Mesenchymal stem cell (in vitro differentiated cells and primary cell): ENCODE measurements at places on chromosomes 3 and 15.

- H3K4me1 ChIP-seq = peaks cover 40% of the 10 kb centered on the region
- peaks cover 11% of the 10 kb centered on the region for H3K36me3 ChIP-seq
- H3K27ac ChIP-seq = peak overlapping the region; percentile 99
- DNase-seq = peak; percentile 54
- no peaks in the 10 kb centered on the region for H3K27me3 ChIP-seq
- H3K4me3 ChIP-seq = no peak overlapping the region
These were observed 194.6 kb upstream of the TPM1 start for GRCh38 chr15:62847900-62848489.

DNA sequence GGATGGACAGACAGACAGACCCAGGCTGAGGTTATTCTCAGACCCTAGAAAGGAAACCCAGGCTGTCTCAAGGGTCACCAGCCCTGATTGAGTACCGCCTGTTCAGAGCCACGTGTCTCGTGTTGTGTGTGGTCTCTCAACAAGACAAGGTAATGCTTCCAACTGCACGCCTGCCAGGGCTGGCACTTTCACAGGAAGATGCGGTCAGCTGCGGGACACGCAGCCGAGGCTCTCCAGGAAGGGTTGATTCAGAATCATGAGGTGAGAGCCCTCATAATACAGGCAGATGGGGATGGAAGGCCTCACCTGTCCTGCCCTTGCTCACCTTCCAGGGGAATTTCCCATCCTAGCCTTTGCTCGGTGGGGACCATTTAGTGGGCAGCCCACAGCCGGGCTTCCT is 81.4 kb downstream of the TOP2B start:
- H3K27ac ChIP-seq = no peak overlapping the region
- peaks cover 22% of the 10 kb centered on the region for H3K27me3 ChIP-seq
- no peaks in the 10 kb centered on the region for H3K36me3 ChIP-seq
- peaks cover 15% of the 10 kb centered on the region for H3K4me1 ChIP-seq
- H3K4me3 ChIP-seq = no peak overlapping the region
- no peak for DNase-seq

DNA sequence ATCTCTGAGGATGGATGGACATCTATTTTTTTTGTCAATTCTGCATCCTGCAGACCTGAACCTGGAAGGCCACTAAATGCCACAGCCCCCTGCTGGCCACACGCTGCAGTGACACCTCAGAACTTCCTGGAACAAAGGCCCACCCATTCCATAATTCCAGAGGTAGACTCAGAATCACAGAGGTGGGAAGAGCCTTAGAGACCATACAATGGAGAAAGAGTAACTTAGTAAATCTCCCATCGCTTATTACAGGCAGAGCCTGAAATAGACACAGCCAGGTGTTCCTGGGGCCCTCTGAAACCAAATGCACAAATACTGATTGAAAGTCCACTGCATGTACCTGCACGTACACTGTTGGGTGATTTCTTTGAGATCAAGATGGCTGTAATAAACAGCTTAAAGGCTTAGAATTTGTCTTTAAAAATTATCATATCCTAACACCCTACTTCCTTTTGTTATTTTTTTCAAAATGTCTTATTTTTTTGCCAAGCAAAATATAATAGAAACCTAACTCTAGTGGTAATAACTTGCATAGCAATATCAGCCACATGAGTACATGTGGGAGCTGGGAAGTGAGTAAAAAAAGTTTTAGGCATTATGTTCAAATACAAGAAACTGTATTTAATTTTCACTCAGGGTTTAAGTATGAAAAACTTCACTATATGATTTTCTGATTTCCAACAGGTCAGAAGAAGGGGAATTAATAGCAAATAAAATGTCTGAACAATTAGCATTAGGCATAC is 62.7 kb downstream of the EOMES start:
- H3K36me3 ChIP-seq = no peaks in the 10 kb centered on the region
- H3K4me1 ChIP-seq = no peaks in the 10 kb centered on the region
- H3K4me3 ChIP-seq = no peak overlapping the region

DNA sequence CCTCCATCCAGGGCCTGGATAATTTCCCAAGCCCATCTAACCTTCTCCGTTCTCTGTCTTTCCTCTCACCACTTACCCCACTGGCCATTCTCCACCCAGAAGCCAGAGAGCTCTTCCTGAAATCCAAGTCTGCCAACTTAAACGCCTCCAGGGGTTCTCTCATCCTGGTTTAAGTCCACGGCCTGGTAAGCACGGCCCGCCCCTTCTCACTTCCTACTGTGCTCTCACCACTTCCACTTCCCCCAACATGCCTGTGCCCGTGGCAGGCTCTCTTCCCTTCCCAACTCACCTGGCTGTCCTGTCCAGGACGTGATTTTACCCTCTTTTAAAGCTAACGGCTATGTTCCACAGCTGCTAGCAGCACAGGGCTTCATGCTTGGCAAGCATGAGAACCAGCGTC is 1.7 kb upstream of the CX3CR1 start:
- no peak overlapping the region for H3K27ac ChIP-seq
- H3K36me3 ChIP-seq = no peaks in the 10 kb centered on the region
- peaks cover 26% of the 10 kb centered on the region for H3K27me3 ChIP-seq
- H3K4me1 ChIP-seq = peaks cover 2% of the 10 kb centered on the region
- no peak for DNase-seq

GRCh38 chr3:80526153-80526552 is 758.4 kb upstream of the ROBO1 start:
- no peak overlapping the region for H3K4me3 ChIP-seq
- no peaks in the 10 kb centered on the region for H3K4me1 ChIP-seq
- H3K27me3 ChIP-seq = no peaks in the 10 kb centered on the region
- no peak overlapping the region for H3K27ac ChIP-seq
- no peak for DNase-seq

DNA sequence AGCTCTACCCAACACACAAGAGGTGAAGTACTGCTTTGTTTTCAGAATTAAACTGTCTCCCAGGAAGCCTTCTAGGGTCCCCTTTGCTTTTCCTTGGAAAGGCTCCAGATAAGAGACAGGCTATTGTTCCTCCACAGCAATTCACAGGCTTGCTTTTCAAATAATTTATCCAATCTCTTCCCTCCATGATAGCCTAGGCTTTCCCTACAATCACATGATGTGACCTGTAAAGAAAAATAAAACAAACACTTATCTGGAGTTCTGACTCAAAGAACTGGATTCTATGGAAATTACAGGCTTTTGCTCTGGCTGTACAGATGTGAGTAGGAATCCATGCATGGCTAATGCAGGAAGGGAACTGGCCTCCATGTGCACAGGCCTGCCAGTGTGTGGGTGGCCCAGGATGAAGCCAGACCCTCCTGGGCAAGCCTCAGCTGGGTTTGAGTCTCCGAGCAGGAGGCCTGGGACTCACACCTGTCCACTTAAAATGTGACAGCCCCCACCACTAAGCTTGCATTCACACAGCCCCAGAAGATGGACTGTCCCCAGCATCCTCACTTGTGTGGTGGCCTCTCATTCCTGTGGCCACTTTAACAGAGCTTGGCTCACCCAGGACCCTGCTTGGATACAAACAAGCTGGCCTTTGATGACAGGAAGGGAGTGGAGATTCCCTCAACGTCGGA is 75.8 kb upstream of the LEKR1 start:
- no peaks in the 10 kb centered on the region for H3K27me3 ChIP-seq
- peak overlapping the region; percentile 97 for H3K27ac ChIP-seq
- peaks cover 9% of the 10 kb centered on the region for H3K4me1 ChIP-seq
- peak; percentile 75 for DNase-seq
- peak overlapping the region; percentile 33 for H3K4me3 ChIP-seq
- H3K36me3 ChIP-seq = peaks cover 9% of the 10 kb centered on the region

- no peaks in the 10 kb centered on the region for H3K36me3 ChIP-seq
- peak overlapping the region; percentile 95 for H3K27ac ChIP-seq
- no peaks in the 10 kb centered on the region for H3K27me3 ChIP-seq
- H3K4me3 ChIP-seq = no peak overlapping the region
These were observed 34.9 kb downstream of the FLNB start for GRCh38 chr3:58042947-58043707.

DNA sequence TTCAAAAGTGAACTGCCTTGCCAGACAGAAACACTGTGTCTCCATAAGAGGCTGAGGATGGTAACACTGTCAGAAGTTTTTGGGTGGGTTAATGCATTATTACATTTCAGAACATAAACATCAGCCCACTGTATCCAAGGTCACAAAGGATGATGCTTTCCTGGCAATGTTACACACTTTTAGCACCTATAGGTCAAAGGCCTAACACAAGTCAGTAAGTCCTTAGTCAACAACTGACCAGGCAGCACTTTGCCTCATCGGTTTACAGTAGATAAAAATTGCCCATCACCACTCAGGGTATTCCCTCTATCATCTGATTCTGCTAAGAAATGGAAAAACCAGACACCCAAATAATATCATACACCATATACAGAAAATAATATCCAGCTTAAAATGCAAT is 98.4 kb downstream of the CTNNB1 start:
- H3K27me3 ChIP-seq = no peaks in the 10 kb centered on the region
- H3K27ac ChIP-seq = no peak overlapping the region
- no peaks in the 10 kb centered on the region for H3K4me1 ChIP-seq
- DNase-seq = no peak
- H3K4me3 ChIP-seq = no peak overlapping the region

DNA sequence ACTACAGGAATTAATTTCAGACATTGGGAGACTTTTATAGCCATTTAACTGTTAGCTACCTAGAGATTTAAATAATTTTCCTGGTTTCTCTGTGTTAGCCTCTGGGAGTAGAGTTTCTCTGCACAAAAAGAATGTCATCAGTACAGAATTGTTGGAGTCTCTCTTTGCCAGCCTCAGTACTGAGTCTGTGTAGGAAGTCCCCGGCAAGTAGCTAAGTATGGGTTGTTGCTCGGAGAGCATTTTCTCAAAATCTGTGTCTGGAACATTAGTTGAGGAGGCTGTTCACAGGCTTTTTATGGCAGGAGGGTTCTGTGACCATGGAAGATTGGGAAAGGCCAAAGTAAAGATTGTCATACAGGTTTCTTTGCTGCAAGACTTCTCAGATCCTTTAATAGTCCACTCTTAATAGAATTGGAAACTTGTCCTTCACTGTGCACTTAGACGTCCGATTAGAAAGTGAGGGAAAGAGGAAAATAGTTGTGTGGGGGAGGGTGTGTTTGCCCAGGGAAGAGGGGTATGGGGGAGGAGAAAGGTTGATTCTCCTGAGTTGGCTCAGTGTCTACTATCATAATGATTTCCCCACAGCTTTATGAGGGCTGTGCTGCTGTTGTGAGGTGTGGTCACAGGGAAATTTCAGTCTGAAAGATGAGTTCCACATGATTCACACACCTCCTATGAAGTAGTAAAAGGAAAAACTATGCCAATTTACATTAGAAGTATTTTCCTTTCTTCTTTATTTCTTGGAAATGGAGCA is 207.1 kb downstream of the PTPRG start:
- no peak overlapping the region for H3K27ac ChIP-seq
- H3K36me3 ChIP-seq = no peaks in the 10 kb centered on the region
- H3K27me3 ChIP-seq = no peaks in the 10 kb centered on the region
- no peak overlapping the region for H3K4me3 ChIP-seq
- no peak for DNase-seq

- peaks cover 31% of the 10 kb centered on the region for H3K27me3 ChIP-seq
- no peak for DNase-seq
- H3K27ac ChIP-seq = no peak overlapping the region
- H3K4me1 ChIP-seq = no peaks in the 10 kb centered on the region
These were observed 142.7 kb upstream of the LINGO1 start for GRCh38 chr15:77775373-77775772.

DNA sequence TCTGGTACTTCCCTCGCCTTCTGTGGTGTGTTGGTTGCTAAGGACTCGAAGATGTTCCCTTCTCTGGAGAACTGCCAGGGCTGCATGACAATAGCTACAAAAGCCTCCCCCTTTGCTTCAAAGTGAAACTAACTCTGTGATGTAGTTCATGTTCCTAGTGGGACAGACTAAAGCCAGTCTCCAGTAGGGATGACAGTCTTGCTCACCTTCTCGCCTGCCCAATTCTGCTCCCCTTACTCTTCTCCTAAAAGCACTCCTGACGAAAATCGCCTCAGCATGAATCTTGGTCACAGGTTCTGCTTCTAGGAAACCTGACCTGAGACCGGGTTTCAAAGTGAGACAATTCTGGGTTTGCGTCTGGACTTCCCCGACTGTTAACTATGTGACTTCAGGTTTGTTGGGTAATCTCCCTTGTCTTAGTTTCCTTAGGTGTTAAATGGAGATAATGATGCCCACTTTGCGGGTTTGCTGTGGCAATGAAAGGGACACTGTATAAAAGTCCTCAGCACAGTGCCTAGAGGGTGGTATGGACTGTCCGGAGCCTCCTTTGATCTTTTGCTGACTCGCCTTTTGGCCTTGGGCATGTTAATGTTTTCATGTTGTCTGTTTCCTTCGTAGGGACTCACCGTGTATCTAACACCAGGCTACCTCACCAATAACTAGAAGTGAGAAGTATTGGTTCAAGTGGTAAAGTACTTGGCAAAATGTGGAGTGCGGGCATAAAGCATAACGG is 24.9 kb upstream of the THRB start:
- H3K4me1 ChIP-seq = peaks cover 10% of the 10 kb centered on the region
- DNase-seq = peak; percentile 81
- no peaks in the 10 kb centered on the region for H3K36me3 ChIP-seq
- no peaks in the 10 kb centered on the region for H3K27me3 ChIP-seq
- H3K27ac ChIP-seq = no peak overlapping the region

- no peaks in the 10 kb centered on the region for H3K27me3 ChIP-seq
- H3K36me3 ChIP-seq = no peaks in the 10 kb centered on the region
- peaks cover 15% of the 10 kb centered on the region for H3K4me1 ChIP-seq
- no peak for DNase-seq
These were observed 98.6 kb downstream of the MYRIP start for GRCh38 chr3:39907981-39908380.

- H3K27me3 ChIP-seq = no peaks in the 10 kb centered on the region
- H3K4me1 ChIP-seq = no peaks in the 10 kb centered on the region
- no peak overlapping the region for H3K27ac ChIP-seq
- H3K36me3 ChIP-seq = no peaks in the 10 kb centered on the region
- H3K4me3 ChIP-seq = no peak overlapping the region
- peak; percentile 54 for DNase-seq
These were observed 211.4 kb downstream of the TUSC7 start for GRCh38 chr3:116920826-116921610.

- peaks cover 23% of the 10 kb centered on the region for H3K36me3 ChIP-seq
- peak; percentile 36 for DNase-seq
These were observed at the start of gene FBXL22 for GRCh38 chr15:63597038-63597790. Gene FBXL22, plus strand, starts transcription at chr15:63597387. Its CDS starts 6 bp downstream, at chr15:63597393.

DNA sequence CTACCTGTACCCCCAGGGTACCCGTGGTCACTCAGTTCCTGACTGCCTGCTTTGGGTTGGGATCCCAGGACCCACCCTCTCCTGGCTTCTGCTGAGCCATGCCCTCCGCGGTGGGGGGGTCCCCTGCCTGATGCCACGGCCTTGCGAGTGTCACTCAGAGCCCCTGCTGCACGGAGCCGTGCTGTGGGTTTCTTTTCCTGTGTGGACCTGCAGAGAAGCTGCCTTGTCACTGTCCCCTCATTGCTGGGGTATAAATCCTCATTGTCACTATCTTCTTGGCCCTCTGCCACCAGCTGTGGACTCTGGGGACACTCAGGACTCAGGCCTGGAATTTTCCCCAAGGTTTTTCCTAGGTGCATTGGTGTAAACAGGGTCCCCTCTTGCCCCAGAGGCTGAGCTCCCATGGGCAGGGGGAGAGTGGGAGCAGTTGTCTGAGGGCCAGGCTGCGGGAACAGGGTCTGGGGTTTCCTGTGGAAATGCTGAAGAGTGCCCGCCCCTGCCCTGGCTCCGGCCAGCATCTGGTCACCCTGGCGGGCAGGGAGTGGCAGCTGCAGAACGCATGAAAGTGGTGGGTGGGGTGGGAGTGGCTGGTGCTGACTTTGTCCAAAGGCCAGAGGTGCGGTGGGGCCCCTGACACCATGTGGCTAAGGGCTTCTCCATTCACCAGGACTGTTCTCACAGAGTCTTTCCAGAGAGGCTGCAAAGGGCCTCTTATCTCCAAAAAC is 191.7 kb downstream of the GOLGA6L6 start:
- H3K4me3 ChIP-seq = no peak overlapping the region
- H3K27ac ChIP-seq = no peak overlapping the region
- H3K27me3 ChIP-seq = no peaks in the 10 kb centered on the region
- DNase-seq = no peak
